BJ (cell line): ENCODE measurements at places on chromosomes 1 and 21. TPM values are rescaled to one million over a fixed set of nuclear protein-coding genes. Genes with fewer than 3 reads are reported as not detected.

DNA sequence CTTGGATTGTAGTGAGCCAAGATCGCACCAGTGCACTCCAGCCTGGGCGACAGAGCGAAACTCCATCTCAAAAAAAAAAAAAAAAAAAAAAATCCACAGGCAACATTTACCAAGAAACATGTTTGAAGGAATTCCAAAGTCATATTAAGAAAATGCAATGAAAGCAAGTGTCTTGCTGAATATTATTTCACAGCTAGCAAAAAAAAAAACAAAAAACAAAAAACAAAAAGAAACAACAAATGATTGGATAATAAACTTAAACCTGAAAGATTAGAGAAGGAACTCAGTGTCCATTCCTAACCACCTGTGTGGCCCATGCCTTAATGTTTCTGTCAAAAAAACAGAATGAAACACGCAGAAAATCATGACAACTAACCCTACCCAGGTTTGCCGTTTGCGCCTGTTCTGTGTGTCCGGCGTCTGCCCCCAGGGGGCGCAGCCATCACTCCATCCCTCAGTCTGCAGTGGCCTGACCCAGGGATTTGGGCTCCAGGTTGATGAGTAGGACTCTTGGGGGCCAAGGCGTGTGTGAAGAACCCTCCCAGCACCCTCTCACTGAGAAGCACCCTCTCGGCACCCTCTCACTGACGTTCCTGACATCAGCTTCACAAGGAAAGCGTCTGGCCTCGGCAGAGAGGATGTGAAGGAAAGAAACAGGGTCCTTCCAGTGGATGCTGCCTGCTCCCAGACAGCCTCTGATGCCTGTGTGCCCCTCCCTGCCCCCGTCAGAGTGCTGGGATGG lies 19.2 kb upstream of the PTTG1IP start:
- DNase-seq, result no peak

GRCh38 chr1:28510273-28510969 lies 4.6 kb downstream of the RCC1 start:
- no peak for DNase-seq

DNA sequence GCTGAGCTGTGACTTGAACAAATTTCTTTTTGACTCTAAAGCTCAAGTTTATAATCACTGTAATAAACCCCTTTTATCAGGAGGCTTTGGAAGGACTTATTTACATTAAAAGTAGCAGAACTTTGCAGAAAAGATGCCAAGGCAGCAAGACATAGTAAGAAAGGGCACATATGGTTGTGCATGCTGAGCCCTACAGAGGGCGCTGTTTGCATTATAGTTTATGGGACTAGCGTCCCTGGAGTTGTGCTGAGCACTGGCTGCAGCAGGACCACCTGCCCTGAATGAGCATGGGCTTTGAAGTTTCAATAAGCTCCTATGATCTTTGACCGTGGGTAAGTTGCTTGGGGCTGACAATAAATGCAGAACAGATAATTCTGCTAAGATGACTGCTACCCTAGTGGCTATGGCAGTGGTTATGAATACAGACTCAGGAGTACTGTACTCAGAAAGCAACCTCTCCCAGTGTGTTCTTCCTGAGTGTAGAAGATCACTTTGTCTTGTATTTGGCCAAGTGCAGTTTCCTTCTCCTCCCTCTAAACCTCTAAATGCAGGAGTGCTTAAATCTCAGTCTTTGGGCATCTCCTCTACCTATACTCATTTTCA lies 45.4 kb upstream of the USP1 start:
- no peak for DNase-seq

DNA sequence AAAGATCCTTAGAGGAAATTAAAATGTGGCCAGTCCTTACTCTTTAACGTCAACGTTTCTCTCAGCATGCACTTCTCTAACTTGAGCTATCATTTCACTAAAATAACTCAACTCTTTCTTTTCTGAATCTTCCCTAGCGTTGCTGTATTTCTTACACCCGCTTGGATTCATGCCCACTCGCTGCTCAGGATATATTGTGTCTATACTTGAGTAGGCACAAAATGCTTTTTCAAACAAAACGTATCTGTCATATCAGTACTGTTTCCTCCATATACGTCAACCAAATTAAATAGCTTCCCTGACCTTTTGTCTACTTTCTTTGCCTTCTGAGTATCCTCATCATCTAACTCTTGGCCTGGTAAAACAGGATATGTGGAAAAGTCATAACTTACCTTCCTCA lies 549.7 kb downstream of the SMYD3 start:
- no peak for DNase-seq

Gene OVAAL
- polyA plus RNA-seq, result 0.05 TPM in 1 of 2 replicates, not detected in the other

GRCh38 chr1:203680765-203681164 lies 54.1 kb downstream of the ATP2B4 start:
- DNase-seq, result no peak
